ENCODE measurements at places on chromosomes 7 and 10. TPM values are rescaled to one million over a fixed set of nuclear protein-coding genes. Genes with fewer than 3 reads are reported as not detected.

Gene CHAT
- not detected for total RNA-seq

Gene TRIM50
- not detected for total RNA-seq

Gene AP5Z1
- 33.9 TPM for total RNA-seq

Gene ENTPD1
- 0.16 TPM for total RNA-seq

Gene OGA
- total RNA-seq = 93.7 TPM

Gene DPY19L1
- 55.2 TPM for total RNA-seq

Gene CLRN3
- not detected for total RNA-seq

Gene FGFR2
- total RNA-seq = not detected

Gene CCDC7
- 15.8 TPM for total RNA-seq

Gene SLC35G1
- total RNA-seq = 6.2 TPM

Gene LLCFC1
- not detected for total RNA-seq

Gene GSTO2
- total RNA-seq = 3.4 TPM

Gene ASAH2
- 1.5 TPM for total RNA-seq

Gene ACBD7
- total RNA-seq = 0.99 TPM

Gene PPRC1
- 14.3 TPM for total RNA-seq

Gene PHF14
- 35.6 TPM for total RNA-seq

Gene PNLIP
- total RNA-seq = not detected

Gene FAM131B
- 3.2 TPM for total RNA-seq

Gene SLC39A12
- total RNA-seq = not detected

Gene DNAH11
- total RNA-seq = 2.7 TPM

Gene SEM1
- total RNA-seq = 119 TPM

Gene ZC3HAV1L
- total RNA-seq = 36.6 TPM

Gene CALHM3
- total RNA-seq = not detected

Gene KLF14
- total RNA-seq = not detected

Gene ZFAND2A
- 16.6 TPM for total RNA-seq

Gene KCP
- 1.6 TPM for total RNA-seq

Gene ZNF853
- 1.6 TPM for total RNA-seq

Gene ADIRF
- total RNA-seq = 48.4 TPM

Gene EPHB6
- 11.0 TPM for total RNA-seq

Gene TMEM270
- total RNA-seq = not detected

Gene PNLIPRP3
- not detected for total RNA-seq

Gene MAT1A
- total RNA-seq = not detected

Gene ASAH2B
- 2.3 TPM for total RNA-seq

Gene UNCX
- not detected for total RNA-seq

Gene IL15RA
- 2.1 TPM for total RNA-seq

Gene HPSE2
- total RNA-seq = not detected

Gene LIPF
- total RNA-seq = not detected

Gene NKX1-2
- total RNA-seq = not detected

Gene NUTM2A
- total RNA-seq = 0.33 TPM

Gene PANK1
- total RNA-seq = 5.2 TPM

Gene PRR15
- 2.4 TPM for total RNA-seq

Gene PLEKHS1
- not detected for total RNA-seq

Gene GAD2
- not detected for total RNA-seq

Gene GPR141
- not detected for total RNA-seq
